Muscle of leg (tissue), 16 donors: ENCODE measurements at places on chromosomes 4 and X. TPM values are rescaled to one million over a fixed set of nuclear protein-coding genes. Genes with fewer than 3 reads are reported as not detected.

DNA sequence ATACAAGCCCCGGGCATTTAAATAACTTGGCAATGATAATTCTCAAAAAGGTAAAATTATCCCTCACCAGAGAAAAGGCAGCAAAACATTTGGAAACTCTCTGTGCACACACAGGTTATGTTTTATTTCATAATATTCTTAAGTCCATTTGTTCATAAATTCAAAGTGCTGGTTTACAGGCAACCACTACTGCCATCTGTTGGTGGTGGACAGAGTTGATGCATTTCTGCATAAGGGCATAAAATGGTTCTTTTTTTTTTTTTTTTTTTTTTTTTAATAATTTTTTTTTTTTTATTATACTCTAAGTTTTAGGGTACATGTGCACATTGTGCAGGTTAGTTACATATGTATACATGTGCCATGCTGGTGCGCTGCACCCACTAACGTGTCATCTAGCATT, 31.5 kb upstream of the IL21 start:
- DNase-seq, result peak; percentile 38

- DNase-seq, result peak; percentile 30
Observed at GRCh38 chr4:73593631-73594241, 26.5 kb downstream of the RASSF6 start.

DNA sequence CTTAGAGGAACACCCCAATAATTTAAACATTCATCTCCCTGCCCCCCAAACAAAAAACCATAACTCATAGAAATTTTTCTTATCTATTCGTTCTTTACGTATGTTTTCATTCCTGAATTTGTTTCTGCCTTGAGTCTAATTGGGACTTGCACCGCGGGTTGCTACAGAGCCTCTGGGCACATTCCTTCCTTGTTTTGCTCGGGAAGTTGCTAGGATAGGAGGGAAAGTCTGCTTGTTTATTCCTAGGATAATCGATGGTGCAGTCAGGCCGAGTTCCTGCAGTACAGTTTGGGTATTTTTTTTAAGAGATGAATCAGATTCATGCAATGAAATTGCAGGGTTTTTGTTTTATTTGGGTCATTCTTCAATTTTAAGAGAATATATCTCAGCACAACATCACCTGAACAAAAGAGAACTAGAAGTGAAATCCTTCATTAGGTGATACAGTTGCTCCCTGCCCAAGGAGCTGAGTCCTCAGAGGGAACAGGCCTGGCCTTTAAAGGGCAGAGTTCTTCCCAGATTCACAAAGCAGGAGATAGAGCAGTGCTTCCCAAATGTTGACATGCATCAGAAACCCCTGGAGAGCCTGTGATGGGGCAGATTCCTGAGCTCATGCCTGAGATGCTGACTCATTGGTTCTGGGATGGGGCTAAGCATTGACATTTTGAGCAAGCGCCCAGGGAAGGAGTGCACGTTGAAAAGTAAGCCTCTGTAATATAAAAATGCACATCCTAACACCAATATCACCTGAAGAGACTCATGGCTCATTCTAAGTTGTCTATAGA, 114.9 kb upstream of the FAM9B start:
- DNase-seq, result no peak

- DNase-seq, result peak; percentile 89
Observed at GRCh38 chr4:139666735-139667281, 1.2 kb downstream of the MGST2 start.

DNA sequence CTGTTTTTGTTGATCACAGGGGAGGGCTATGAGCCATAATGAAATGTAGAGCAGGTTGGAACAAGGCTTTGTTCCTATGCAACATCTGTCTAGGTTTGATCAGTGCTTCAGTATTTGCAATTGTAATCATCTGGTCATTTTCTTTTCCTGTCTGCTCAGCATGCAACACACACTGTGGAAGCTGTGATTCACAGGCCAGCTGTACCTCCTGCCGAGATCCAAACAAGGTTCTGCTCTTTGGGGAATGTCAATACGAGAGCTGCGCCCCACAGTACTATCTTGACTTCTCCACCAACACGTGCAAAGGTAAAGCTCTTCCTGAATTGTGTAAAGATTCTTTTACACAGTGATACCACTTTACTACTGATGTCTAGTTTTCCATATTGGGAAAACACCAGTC, 181.9 kb upstream of the ANXA3 start:
- DNase-seq, result peak; percentile 30

DNA sequence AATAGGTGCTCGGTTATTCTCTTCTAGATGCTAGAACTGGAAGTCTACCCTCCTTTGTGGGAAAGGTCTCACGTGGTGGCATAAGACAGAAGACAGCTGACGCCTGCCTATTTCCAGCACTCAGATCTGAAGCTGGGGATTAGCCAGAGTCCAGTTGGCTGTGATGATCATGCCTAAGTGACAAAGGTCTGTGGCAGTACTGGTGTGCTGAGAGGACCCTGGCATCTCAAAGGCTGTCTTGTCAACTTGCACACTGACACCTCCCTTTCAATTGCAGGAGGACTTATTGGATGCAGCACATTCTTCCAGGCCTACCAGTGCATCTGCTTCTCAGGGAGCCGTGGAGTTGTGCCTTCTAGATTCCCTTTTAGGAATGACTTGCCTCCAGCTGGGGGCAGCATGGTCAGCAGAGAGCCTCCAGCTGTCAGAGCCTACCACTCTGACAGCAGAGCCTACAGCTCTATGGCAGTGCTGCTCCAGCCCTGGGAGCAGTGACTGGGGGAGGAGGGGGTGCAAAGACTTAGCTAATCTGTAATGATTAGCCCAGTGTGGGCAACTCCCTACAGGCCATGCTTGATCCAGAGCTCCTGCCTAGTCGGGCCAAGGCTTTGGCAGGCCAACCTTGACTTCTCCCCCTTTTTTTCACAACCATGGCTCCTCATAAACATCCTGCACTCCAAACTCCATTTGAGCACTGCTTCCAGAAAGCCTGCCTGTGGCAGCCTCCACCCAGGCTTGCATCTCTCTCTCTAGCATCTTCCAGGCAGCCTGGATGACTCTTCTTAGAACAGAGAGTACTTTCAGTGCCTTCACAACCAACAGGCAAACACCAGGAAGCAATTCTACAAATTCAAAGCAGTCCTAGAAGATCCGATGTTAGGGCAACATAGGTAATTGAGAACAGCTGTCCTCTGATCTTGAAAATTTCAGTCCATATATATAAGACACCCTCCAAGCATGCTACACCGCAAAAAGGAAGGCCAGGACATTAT, 13.8 kb upstream of the FGFBP2 start:
- peak; percentile 64 for DNase-seq

- no peak for DNase-seq
Observed at GRCh38 chr4:54487491-54487890, 170.3 kb upstream of the KIT start.

GRCh38 chr4:141254326-141254725, 33.6 kb downstream of the ZNF330 start:
- no peak for DNase-seq

- DNase-seq, result no peak
Observed at GRCh38 chr4:87698394-87698793, 48.3 kb downstream of the DMP1 start.

DNA sequence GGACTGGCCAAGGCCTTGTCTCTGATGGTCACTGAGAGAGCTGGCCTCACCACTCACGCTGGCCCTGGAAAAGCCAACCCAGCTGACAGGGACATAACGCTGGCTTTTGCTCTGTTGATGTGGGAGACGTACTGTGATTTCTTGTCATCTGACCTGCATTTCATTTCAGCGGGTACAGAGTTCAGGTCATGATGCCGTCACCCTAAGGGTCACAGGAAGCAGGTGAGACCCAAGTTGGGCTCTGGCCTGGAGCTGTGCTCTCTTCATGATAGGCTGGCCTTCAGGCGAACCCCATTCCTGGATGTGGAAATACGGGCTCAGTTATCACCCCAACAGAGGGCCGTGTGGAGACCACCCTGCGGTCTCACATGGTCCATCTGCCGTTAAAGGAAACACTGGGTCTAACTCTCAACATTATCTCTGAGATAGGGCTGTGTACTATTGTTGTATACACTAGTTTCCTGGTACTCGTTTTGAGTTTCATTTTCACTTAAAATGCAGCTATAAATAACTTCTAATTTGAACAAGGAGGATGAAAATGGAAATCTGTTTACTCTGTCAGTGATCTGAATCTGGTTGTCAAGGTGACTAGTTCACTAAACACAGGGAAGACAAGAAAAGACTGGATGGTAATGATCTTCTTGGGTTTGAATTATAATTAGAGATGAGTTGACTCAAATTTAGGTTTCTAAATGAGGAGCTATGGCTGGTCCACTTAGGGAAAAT, 89.1 kb downstream of the TBC1D9 start:
- DNase-seq, result no peak

DNA sequence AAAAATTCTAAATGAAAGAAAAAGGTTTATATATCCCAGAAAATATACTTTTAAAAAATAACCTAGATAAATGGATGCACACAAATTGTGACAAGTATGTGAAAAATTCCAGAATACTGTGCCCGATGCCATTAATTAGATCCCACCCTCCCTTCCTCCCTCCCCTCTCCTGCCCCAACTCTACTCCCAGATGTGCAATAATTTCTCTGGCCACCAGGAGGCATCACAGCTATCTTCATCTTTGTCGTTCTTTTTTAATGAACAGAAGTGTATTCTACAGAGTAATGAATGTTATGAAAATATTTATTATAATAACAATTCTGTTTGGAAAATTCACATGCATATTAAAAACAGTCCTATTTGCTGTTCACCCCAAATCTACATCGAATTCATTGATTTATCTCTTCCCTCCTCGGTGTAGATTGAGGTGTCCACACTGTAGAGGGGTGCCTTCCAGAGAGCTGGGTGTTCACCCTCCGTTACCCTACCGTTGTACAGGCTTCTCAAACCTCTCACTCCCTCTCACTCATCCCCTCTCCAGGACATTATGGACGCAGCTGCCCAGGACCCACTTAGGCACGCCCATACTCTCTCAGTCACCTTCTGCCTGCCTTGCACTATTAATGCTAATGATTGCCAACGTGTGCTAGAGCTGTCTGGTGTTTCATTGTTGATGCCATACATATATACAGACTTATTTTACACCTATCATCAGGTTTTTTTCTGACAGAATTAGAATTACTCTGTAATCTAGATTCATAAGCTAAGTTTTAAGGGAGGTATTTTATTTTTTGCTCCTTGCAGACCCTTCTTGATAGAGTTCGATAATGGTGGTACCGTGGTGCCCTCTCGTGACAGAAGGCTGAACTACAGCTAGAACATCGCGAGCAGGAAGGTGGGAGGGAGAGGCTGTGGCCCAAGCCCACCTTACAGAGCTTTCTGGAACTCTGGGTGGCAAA, 14.1 kb downstream of the RAB40AL start:
- peak; percentile 21 for DNase-seq

- no peak for DNase-seq
Observed at GRCh38 chr4:8105306-8106100, 53.1 kb downstream of the ABLIM2 start.

DNA sequence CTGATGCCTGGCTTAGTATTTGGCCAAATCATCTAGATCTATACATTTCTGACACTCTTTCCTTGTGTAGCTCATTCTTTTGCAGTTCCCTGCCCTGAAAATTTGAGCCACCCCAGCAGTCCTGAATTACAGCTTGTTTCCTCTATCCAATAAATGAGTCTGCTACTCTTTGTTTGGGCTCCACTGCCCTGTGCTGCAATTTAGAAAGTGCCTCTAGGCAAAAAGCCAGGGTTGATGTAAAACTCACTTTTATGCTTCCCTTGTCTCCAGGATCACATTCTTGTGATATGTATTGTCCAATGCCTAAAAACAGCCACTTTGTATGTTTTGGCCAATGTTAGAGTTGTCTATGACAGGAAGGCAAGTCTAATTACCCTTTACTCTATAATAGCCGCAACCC, 101.7 kb upstream of the MAP3K15 start:
- no peak for DNase-seq

- DNase-seq, result no peak
Observed at GRCh38 chr4:173213296-173213695, 44.7 kb downstream of the GALNT7 start.

MAGED4B gene
- total RNA-seq, result 30.1 TPM

RS1 gene
- total RNA-seq, result not detected

USP51 gene
- 4.1 TPM for total RNA-seq

VEGFC gene
- 5.1 TPM for total RNA-seq

DKK2 gene
- total RNA-seq, result 45.0 TPM

HAND2 gene
- 1.7 TPM for total RNA-seq

SPANXA2 gene
- total RNA-seq, result not detected

ARHGAP6 gene
- 7.8 TPM for total RNA-seq

HERC5 gene
- total RNA-seq, result 1.8 TPM

APEX2 gene
- total RNA-seq, result 3.7 TPM

RXFP1 gene
- 1.1 TPM for total RNA-seq

EFHC2 gene
- 0.27 TPM for total RNA-seq

TBX22 gene
- total RNA-seq, result not detected
